ENCODE measurements at places on chromosomes 4 and X.

GRCh38 chr4:21872101-21872500 is 76.5 kb downstream of the KCNIP4 start:
- DNase-seq: no peak

GRCh38 chrX:154332561-154332960 is 37.0 kb downstream of the TKTL1 start:
- no peak for DNase-seq

DNA sequence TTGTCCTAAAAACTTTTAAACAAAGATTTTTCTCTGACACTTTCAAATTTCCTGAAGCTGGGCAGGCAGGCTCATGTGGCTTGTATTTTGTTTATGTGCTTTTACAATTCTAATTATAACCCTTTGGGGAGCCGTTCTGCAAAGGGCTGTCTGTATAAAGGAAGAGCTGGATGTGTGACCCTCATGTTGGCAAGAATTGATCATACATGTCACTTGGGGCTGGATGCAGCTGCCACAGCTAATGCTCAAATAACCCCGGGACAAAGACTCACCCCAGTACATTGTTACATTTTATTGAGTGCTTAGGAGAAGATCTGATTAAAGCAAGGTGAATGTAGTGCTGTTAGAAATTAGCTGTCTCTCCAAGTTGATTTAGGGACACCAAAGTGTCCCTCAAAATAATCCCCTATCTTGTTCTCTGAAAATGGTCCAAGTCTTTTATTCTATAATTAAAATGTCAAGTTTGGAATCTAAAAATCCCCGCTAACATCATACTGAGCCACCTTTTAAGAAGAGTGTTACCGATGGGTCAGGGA is 13.0 kb upstream of the DAPP1 start:
- DNase-seq: no peak

- DNase-seq: no peak
Measured at GRCh38 chrX:154313147-154313546, 17.6 kb downstream of the TKTL1 start.

GRCh38 chr4:173024203-173024602 is 144.4 kb upstream of the GALNT7 start:
- DNase-seq: no peak

GRCh38 chr4:26106776-26107175 is 192.8 kb downstream of the SMIM20 start:
- DNase-seq: no peak

DNA sequence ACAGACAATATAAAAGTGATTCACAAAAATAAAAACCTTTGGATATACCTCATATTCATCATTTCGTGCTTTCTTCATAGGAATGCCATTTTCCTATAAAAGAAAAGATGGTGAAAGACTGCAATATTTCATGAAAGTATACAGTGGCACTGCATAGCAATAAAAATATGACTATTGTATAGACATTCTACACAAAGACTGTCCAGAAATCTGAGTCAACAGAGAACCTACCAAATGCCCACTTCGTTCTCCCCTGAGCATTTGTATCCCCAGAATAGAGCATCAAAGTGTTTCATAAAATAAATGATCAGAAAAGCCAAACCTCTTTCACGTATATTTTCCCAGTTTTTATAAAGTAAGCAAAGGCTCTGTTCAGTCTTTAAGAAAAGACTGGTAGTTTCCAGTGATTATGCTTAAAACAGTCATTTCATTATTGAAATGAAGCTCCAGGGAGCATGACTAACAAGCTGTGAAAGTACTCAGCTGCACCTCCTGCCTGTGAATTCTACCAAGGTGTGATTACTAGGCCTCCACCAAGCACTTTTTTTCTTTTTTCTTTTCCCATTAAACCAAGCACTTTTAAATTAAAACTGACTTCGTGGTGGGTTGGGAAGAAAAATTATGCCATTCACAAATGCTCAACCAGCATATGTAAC is 20.2 kb downstream of the PPA2 start:
- DNase-seq: no peak

- no peak for DNase-seq
Measured at GRCh38 chrX:119870626-119871131, 854 bp downstream of the RNF113A start.

- no peak for DNase-seq
Measured at GRCh38 chr4:41957634-41958033, 22.4 kb downstream of the TMEM33 start.

GRCh38 chr4:140704964-140705363 is 51.2 kb downstream of the TBC1D9 start:
- DNase-seq: no peak

GRCh38 chr4:108601532-108601931 is 18.8 kb upstream of the RPL34 start:
- DNase-seq: no peak

DNA sequence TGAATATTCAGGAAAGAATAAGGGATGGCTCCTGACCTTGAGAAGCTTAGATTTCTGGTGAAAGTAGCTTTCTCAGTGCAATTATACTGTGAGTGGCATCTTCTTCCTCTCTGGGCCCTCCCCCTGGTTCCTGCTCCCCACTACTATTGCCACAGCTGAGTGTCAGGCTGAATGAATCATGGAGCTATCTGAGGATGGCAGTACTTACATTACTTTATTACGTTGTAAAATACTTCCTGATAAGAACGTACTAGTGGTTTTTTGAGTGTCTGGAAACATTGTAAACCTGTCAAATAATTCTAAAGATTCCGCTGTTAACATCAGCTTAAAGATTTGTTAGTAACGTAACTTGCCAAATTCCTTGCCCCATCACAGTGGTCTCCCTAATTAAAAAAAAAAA is 36.2 kb downstream of the ARHGAP10 start:
- no peak for DNase-seq

DNA sequence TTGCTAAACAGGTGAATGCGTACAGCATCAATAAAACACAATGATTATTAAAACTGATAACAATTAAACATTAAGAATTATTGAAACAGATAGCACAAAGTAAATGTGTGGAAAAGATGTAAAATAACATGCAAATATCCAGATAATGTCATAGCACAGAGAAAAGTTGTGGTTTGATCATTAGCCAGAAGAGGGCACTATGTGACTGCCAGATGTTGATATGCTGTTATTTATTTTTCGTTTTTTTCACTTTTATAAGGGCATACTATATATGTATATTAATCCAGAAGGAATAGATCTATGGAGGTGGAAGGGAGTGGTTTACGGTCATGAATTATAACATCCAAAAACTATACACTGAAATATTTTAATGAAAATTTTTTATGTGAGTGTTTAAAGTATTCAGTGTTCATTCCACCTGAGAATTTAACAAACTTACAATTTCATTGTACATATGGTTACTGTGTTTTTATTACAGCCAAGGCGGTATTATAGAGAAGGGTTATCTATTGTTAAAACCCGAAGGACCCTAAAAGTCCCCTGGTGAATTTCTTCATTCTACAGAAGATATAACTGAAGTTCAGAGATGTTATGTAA is 211.9 kb upstream of the UGT8 start:
- no peak for DNase-seq

GRCh38 chr4:6019316-6020263 is 1.4 kb upstream of the C4orf50 start:
- DNase-seq: no peak

DNA sequence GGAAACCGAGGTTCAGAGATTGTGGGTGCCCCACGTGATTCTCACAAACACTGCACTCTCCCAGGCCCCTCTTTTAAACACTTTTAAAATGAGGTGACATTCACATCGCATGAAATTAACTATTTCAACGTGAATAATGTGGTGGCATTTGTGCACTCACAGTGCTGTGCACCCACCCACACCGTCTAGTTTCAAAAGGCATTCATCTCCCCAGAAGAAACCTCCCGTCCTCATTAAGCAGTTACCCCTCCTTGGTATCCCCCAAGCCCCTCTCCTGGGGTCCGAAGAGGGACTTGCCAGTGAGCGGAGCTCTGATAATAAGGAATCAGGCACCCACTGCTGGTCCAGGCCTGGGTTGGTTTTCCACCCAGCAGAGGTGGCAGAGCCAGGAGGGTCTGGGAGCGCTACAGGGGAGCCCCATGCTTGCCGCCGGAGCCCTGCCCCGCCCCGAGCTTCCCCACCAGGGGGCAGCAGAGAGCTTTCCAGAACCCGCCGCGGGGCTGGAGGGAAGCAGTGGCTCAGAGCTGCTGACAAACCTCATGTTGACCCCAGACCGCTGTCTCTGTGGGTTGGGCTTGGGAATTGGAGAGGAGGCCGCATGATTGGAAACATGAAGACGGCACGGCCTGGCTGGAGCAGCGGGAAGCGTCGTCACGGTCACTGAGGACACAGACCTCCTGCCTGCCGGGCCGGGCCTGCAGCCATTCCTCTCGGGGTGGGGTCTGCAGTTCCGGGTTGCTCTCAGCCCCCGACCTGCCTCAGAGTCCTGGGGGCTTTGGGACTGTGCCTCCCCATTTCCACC is 27.5 kb upstream of the HTRA3 start:
- peak; percentile 75 for DNase-seq

DNA sequence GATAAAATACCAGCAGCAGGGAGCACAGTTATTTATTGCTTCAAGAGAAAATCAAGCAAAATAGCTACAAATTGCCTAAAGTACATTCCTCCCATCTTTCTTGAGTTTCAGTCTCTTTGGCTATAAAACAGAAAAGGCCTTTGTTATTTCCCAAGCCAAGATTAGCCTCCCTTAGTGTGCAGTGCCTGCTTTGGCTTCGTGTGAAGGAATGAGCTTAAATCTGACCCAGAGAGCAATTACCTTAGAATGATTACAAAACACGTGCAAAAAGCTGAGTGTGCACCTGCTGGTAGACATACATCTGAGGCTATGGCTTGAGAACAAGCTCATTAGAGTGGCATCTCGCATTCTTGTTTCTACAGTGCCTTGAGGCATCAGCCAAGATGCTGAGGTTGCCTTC is 250.8 kb downstream of the C4orf33 start:
- no peak for DNase-seq

- DNase-seq: no peak
Measured at GRCh38 chr4:139801895-139802294, 136.3 kb downstream of the MGST2 start.

GRCh38 chr4:13276357-13276756 is 207.8 kb downstream of the RAB28 start:
- DNase-seq: no peak

DNA sequence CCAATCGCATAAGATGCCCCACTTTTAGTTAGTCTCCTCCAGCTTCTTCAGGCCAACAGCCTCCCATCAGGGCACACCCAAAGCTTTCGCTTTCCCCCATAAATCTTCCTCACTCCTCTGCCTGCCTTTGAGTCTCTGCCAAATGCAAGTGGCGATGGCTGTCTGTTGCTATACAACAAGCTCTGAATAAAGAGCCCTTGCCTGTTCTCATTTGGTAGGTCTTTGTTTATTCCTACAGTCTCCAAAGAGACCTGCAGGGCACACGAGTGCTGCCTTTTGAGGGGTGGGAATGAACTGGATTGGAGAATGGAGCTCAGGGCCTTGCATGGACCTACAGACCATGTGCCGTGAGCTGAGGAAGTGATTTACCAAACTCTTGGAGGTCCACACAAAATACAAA is 52.2 kb upstream of the SOD3 start:
- no peak for DNase-seq

DNA sequence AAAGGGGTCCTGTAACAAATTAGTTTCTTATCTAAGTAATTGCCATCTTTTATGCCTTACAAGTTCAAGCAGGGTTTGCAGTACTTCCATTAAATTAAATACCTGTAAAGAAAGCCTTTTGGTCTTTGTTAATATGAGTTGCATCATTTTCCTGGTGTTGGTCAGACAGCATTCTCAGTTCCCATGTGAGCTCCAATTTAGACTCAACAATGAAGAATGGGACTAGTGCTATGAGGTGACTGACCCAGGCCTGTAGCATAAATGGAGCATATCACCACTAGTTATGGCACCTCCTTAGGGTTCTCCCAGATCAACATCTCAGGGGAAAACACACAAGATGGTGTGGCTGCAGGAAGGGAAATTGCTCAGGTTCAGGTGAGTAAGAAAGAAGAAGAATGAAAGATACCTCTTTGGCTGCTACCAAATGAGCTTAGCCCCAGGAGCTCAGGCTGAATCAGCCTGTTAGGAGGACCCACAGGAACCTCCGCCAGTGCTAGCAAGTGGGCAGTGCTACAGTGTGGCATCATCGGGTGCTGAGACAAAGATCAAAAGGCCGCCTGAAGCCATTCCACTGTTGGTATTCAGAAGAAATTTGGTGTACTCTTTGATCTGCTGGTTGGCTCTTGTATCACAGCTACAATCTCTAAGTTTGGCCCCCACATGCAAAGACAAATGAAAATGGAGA is 1.8 kb downstream of the TTC29 start:
- no peak for DNase-seq

DNA sequence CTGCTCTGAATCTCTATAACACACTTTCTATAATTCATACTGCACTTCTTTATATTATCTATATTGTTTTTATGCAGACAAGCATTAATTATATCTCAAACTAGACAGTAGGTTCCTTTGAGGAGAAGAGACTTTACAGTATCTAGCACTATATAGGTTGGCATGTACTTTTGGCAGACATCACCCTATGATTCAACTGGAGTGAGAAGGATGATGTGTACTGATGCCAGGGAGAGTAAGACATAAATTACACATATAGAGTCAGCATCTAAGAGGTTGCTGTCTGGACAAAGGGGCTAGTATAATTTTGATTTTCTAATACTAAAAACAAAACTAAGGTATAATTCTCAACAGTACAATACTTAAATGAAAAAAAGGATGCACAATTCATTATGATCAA is 5.1 kb upstream of the RBM41 start:
- no peak for DNase-seq

GRCh38 chrX:104112326-104112951 is at the start of gene ZCCHC18:
Gene ZCCHC18, plus strand, starts transcription at chrX:104112523. Its CDS starts 1,589 bp downstream, at chrX:104114112.
- DNase-seq: peak; percentile 6

- DNase-seq: peak; percentile 52
Measured at GRCh38 chrX:11787564-11787963, 29.5 kb downstream of the MSL3 start.

DNA sequence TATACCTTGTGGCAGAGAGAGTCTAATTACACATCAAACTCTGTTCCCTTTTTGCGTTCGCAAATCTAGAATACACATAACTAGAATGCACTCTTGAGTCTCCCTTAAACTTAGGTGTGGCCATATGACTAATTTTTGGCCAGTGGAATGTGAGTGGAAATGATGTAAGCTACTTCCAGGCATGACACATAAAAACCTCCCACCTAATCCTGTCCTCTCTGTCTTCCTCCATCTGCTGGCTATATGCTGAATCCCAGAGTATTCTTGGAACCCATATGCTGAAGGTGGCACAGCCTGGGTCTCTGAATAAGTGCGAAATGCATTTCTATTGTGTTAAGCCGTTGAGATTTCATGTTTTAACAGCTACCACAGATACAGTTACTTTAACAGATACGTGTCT is 269.9 kb upstream of the NRK start:
- no peak for DNase-seq

DNA sequence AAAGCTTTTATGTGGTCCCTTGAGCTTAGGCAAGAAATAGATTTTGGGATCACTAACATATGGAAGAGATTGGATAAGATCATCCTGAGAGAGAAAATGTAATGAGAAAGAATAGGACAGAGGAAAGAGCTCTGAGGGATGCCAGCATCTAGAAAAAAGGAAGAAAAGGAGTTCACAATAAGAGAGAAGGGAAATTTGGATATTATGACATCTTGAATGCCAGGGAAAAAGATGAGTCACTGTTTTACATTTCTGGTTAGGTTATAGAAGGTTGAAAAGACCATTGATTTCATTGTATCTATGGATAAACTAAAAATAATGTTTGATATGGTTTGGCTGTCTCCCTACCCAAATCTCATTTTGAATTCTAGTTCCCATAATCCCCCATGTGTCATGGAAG is 208.5 kb downstream of the MAD2L1 start:
- no peak for DNase-seq

GRCh38 chr4:71832049-71832448 is 48.2 kb upstream of the GC start:
- no peak for DNase-seq

Measured in activated T-helper 9 cell treated with anti-CD3 and anti-CD28 coated beads, Interleukin-2, amount 50 U/mL, for 16 hours (primary cell).